ENCODE measurements at places on chromosomes 3 and 15. TPM values are rescaled to one million over a fixed set of nuclear protein-coding genes. Genes with fewer than 3 reads are reported as not detected.

GRCh38 chr3:97885931-97886824 is 64.4 kb downstream of the CRYBG3 start:
- DNase-seq: no peak

GRCh38 chr3:76715426-76715825 is 324.5 kb upstream of the ROBO2 start:
- no peak for DNase-seq

- no peak for DNase-seq
Observed at GRCh38 chr3:46946416-46946815, 30.1 kb downstream of the CCDC12 start.

DNA sequence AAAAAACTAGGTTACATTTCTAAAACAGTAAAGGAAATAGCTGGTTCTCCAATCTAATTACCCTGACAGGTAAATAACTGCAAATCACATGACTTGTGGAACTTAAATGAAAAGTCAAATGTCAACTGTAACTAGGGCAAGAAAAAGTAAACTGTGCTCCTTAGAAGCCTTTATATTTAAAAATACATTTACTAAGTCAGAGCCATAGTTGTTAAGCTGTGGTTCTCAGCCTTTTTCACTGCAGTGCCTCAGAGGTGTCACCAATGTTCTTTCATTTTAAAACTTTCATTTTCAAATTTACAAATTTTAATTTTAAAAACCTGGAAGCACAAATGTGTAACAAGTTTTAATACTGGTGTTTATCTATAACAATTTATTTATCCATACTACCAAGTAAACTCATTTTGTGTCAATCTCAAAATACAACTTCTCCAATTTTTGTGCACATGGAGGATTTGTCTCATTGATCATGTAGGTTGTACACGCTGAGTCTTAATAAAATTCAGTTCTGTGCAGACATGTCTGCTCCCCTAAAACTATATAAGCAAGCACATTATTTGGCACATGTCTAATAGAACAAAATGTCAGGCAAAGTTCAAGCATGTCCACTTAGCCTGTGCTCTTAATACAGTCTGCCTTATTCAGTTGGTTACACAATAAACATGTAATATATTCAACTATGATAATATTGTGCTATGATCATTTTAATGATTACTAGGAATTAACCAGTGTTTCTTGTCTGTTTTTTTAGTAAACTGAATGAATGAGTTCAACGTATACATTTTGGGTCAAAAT is 70.4 kb downstream of the DLG1 start:
- no peak for DNase-seq

DNA sequence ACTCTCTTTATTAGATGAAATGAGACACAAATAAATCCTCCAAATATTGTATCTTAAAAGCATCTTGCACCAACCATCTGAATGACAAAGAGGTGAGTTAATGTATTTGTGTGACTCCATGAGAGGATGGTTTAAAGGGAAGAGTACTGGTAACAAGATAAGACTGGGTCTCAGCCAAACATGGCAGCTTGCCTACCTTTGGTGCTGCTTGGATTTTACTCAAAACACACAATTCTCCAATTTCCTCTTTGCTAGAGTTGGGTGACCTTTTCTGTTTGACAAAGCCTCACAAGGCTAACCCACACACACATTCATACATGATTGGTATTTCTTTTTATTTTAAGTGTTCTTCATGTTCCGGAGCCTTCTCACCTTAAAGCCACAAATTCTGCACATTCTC is 506.4 kb downstream of the FGF12 start:
- DNase-seq: no peak

- DNase-seq: no peak
Observed at GRCh38 chr3:122697952-122698620, 17.4 kb downstream of the PARP14 start.

GRCh38 chr15:99495430-99496301 is 70.1 kb upstream of the MEF2A start:
- DNase-seq: no peak

GRCh38 chr3:49840388-49840787 is 16.0 kb downstream of the TRAIP start:
- no peak for DNase-seq

- peak; percentile 5 for DNase-seq
Observed at GRCh38 chr3:138461246-138461645, 26.8 kb downstream of the ESYT3 start.

DNA sequence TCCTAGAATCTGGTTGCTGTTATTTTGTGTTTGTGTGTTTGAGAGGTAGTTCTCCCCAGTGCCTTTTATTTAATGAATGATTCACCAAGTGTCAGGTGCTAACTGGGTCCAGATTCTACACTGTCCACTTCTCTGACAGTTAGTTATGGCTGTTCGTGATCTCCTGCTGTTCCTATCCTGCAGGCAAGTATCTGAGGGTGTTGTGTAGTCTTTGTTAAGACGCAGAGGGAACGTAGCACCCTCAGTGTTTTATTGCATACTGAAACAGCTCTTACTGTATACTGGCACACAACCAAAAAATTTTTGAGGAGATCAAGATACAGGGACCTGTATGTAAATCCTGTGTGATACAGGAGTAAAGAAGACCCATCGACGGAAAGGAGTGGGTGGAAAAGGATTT is 1271.3 kb downstream of the ROBO1 start:
- DNase-seq: no peak

DNA sequence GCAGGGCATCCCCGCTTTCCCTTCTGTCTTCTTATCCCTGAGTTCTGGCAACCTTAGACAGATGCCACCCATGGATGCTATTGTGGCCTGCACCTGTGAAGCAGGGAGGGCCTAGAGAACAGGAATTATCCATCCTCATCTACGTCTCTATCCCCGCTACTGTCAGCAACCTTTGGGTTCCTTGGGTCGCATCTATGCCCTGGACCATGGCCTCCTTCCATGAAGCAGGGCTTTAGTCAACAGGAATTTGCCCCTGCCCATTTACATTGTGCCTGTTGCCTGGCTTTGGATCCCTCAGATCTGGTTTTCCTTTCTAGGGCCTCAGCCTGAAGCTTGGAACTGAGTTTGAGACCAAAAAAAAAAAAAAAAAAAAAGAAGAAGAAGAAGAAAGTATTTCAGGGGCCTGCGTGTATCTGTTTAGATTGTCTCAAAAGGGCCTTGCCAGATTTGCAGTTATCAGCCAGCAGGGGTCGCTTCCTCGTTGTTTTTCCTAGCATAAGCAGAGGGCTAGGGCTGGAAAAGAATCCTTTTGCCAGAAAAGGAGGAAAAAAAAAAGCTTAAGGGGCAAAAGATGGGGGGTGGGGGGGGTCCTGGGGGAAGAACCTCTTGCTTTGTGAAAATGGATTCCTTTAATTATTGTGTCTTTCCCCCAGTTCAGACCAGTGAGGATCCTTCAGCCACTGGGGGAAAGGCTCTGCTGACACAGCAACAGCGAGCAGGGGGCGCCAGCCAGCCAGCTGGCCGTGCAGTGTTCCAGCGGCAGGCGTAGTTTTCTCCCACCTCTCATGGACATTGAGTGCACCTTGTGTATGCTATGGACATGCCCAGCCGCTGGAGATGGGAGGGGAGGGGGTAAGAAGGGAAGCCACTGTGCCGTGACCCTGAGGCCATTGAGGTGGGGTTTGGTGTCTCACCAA is 65.7 kb upstream of the ALDH1L1 start:
- peak; percentile 75 for DNase-seq

DNA sequence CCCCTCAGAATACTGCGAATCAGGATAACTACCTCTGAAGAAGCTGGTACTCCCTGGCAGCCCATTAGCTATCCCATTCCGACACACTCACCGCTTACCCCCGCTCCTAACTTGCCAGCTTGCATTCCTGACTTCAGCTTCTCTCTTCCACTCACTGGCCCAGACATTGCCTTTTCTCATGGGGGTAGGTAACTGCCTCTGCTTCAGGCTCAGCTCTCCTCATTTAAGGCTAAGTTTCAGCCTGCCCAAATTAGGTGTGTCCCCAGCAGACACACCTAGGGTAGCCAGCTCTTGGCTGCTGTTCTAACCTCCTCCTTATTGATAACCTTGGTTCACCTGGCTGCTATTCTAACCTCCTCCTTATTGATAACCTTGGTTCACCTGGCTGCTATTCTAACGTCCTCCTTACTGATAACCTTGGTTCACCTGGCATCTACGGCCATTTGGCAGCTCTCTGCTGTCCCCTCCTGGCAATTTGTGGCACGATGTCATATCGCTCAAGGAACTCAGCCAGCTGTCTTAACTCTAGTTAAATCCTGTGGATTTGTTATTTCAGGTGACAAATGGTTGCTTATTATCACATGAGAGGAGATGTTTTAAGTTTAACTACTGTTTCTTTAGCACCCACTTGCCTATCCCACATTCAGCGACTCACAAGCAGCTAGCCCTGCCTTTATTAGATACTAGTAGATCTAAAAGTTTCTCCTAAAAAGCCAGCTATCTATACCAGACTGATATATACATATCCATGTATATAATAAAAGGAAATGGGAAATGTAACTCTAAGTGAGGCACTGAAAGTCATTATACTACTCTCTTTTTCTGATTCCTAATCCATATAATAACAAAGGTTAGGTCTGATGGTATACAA is 106.5 kb upstream of the ACP3 start:
- DNase-seq: no peak

DNA sequence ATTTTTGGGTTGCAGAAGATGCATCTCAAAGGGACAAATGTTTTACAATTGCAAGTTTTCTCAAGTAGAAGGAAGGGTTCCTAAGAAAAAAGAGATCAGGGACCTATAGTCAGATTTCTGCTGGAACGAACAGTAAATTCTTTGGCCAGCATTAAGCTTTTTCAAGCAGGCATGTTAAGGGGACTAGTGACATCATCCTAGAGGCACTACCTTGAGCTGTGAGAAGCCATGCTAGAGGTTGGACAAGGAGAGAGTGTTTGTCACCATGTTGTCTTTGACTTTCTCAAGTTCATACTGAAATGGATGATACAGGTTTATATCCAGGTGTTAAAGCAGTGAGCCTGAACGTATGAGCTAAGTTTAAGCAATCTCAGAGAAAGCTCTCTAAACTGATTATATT is 85.2 kb upstream of the WDR72 start:
- DNase-seq: no peak

DNA sequence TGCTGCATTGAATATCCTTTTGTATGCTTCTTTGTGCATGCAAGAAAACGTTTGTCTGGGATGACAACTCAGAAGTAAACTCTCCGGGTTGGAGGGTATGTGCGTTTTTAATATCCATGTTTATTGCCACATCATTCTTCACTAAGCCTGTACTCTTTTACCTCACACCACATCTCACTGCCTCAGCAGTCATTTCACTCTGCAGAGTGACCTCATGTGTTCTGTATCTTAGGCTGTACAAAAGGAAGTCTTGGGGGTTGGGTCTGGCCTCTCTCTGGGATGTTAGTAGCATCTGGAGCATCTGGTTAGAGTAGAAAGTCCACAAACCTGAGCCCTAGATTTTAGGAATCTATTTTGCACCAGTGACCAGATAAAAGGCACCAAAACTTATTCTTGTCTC is 16.1 kb downstream of the CACNA1D start:
- DNase-seq: no peak

GRCh38 chr3:28935146-28935545 is 345.7 kb upstream of the RBMS3 start:
- DNase-seq: no peak

GRCh38 chr3:98991393-98991792 is 89.9 kb upstream of the DCBLD2 start:
- DNase-seq: no peak

- DNase-seq: no peak
Observed at GRCh38 chr3:115165266-115165665, 18.2 kb upstream of the ZBTB20 start.

- DNase-seq: no peak
Observed at GRCh38 chr3:41985018-41985417, 23.1 kb upstream of the ULK4 start.

DNA sequence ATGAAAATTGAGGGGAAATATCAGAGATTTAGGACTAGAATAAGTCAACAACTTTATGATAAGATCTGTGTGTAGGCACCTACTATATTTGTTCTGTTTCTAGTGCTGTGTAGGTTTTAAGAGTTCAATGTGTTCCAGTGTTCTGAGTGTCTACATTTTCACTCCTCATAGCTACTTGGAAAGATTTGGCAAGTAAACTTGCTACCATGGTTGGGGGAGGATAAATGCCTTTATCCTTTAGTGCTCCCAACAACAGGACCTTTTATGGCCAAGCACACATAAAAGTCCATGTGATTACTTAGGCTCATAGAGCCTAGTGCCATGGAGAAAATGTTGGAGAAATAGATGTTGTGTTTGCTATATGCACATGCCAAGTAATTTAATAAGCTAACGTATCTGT is 64.0 kb downstream of the LYSMD4 start:
- DNase-seq: no peak

- DNase-seq: no peak
Observed at GRCh38 chr15:25268166-25268565, 170.7 kb downstream of the UBE3A start.

DNA sequence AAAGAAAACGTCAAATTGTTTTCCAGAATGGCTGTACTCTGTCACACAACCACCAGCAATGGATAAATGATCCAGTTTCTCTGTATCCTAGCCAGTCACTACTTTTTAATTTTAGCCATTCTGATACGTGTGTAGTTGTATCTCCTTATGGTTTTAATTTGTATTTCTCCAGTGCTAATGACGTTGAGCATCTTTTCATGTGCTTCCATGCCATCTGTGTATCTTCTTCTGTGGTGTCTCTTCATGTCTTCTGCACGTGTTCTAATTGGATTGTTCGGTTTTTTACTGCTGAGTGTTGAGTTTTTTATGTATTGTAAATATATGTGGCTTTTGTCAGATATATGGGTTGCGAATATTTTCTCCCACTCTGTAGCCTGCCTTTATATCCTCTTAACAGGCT is 81.9 kb downstream of the SUMF1 start:
- no peak for DNase-seq

GRCh38 chr3:127158614-127159229 is 34.2 kb upstream of the PRR23E start:
- no peak for DNase-seq

- no peak for DNase-seq
Observed at GRCh38 chr3:31075471-31075870, 181.0 kb upstream of the GADL1 start.

DNA sequence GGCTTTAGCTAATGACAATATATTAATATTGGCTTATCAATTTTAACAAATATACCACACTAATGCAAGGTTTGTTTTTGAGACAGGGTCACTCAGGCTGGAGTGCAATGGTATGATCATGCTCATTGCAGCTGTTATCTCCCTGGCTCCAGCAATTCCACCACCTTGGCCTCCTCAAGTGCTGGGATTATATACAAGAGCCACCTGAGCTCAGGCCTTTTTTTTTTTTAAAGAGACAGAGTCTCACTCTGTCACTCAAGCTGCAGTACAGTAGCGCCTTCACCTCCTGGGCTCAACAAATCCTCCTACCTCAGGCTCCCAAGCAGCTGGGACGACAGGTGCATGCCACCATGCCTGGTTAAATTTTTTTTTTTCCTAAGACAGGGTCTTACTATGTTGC is 11.7 kb downstream of the DLG1 start:
- no peak for DNase-seq

GOLGA8H gene
- 1.3 TPM for total RNA-seq

SCAANT1 gene
- total RNA-seq: not detected

ADAMTSL3 gene
- total RNA-seq: 3.3 TPM

TRH gene
- 0.81 TPM for total RNA-seq

TLR9 gene
- not detected for total RNA-seq

APEH gene
- total RNA-seq: 53.3 TPM

SNX22 gene
- total RNA-seq: 0.37 TPM

MYRIP gene
- 8.4 TPM for total RNA-seq

SNRK gene
- total RNA-seq: 35.5 TPM

LHFPL4 gene
- not detected for total RNA-seq

SEC22A gene
- total RNA-seq: 12.5 TPM

KLF15 gene
- 44.3 TPM for total RNA-seq

ALDH1L1 gene
- total RNA-seq: 24.6 TPM

CFAP100 gene
- not detected for total RNA-seq

EEF1AKMT4 gene
- total RNA-seq: 3.3 TPM

TGM5 gene
- not detected for total RNA-seq

FGD5 gene
- total RNA-seq: 38.3 TPM

Measured in ovary (tissue), 10 donors.